Ovary (tissue), 10 donors: ENCODE measurements at places on chromosomes 11 and 22.

DNA sequence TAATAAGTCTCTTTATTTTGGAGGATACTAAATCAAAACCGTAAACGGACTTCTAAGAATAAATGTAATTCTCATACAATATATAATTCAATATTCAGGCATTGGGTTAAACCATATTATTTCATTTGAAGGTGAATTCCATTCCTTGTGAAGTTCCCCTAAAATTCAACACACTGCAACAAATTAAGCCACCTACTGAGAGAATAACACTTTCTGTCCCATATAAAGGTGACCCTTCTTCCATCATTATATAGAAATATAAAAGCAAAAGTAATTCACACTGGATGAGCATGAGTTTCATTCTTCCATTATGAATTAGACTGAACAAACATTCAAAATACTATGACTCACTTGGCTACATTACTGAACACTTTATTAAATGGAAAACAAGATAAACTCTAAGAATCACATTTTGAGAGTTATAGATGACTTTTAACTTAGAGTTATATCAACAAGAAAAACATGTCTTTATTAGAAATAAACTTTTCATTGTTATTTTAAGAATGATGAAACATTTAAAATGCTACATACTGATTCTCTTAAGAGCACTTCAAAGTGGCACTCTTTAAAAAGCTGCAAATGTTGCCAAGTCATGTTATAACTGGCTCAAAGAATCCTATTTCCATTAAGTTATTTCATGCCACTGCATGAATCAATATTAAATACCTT, 2.8 kb downstream of the SESN3 start:
- no peaks in the 10 kb centered on the region for H3K27me3 ChIP-seq
- peaks cover 3% of the 10 kb centered on the region for H3K4me1 ChIP-seq
- DNase-seq, result no peak
- H3K27ac ChIP-seq, result no peak overlapping the region
- H3K4me3 ChIP-seq, result no peak overlapping the region

DNA sequence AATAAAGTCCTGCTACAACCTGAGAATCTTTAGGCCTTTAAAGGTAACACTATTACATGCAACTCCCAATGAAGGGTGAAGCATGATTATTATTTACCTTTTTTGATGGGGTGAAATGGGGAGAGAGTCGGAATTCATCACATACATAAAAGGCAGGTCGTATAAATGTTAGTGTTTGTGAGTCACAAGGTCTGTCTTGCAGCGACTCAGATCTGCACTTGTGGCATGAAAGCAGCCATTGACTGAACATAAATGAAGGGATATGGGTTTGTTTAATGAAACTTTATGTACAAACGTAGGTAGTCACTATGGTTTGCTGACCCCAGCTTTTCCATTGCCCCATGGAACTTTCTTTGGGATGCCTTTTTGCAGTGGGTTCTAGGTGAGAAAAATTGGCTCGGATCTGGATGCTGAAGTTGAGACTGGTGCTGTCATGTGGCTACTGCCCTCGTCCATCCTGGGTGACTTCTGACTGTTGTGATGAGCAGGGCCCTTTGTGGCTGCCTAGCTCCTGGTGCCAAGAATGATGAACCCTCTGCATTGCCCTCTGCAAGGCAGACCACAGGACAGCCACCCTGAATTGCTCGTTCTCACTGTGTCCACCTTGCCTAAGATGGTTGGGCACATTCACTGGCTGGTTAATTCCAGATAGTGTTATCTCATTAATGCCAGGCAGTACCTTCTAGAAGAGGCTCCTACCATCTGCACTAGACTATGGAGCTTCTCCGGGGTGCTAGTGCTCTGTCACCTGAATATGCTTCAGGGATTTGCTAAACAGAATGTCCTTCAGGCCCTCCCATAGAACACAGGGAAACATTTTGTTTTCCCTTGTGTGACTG, 11.3 kb downstream of the GGTLC2 start:
- no peak for DNase-seq

- no peaks in the 10 kb centered on the region for H3K4me1 ChIP-seq
- no peak for DNase-seq
- H3K4me3 ChIP-seq, result peak overlapping the region; percentile 44
Observed at GRCh38 chr11:35523331-35523768, 2.1 kb downstream of the PAMR1 start.

- DNase-seq, result no peak
- peaks cover 3% of the 10 kb centered on the region for H3K4me1 ChIP-seq
- H3K27ac ChIP-seq, result no peak overlapping the region
- H3K4me3 ChIP-seq, result no peak overlapping the region
Observed at GRCh38 chr11:86274503-86274902, 27.5 kb upstream of the HIKESHI start.

- DNase-seq, result no peak
- H3K27ac ChIP-seq, result no peak overlapping the region
- no peak overlapping the region for H3K4me3 ChIP-seq
- no peaks in the 10 kb centered on the region for H3K36me3 ChIP-seq
- no peaks in the 10 kb centered on the region for H3K27me3 ChIP-seq
Observed at GRCh38 chr11:94513091-94513490, 830 bp downstream of the C11orf97 start.

DNA sequence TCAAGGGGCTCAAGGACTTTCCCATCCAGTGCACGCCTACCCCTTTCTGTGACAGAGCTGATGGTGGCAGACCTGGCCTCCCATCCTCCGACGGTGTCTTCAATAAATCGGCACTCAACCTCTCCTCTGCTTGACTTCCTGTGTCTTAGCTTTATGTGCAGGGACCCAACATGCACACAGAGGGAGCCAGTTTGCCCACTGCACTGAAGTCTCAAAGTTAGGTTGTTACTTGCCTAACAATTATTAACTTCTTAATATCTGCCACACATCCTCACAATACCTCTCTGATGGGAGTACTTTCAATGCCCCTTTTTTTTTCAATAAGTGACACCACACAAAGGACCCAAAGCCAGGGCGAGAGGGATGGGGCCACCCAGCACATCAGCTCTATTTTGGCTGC, 3.6 kb downstream of the IZUMO1R start:
- no peak overlapping the region for H3K27ac ChIP-seq

- no peaks in the 10 kb centered on the region for H3K36me3 ChIP-seq
- no peak within 1 kb of the TSS for H3K4me3 ChIP-seq
- peaks cover 12% of the 10 kb centered on the region for H3K4me1 ChIP-seq
- H3K27me3 ChIP-seq, result no peaks in the 10 kb centered on the region
- peak; percentile 29 for DNase-seq
Observed at GRCh38 chr11:61950035-61950547, at the start of gene BEST1. Gene BEST1 (plus strand): TSS chr11:61950351. CDS start chr11:61951807, 1,456 bp downstream.

- DNase-seq, result peak; percentile 86
- no peak overlapping the region for H3K27ac ChIP-seq
- no peaks in the 10 kb centered on the region for H3K36me3 ChIP-seq
Observed at GRCh38 chr22:29154364-29155048, 51.2 kb upstream of the EMID1 start.

- no peaks in the 10 kb centered on the region for H3K27me3 ChIP-seq
- no peaks in the 10 kb centered on the region for H3K4me1 ChIP-seq
- H3K4me3 ChIP-seq, result no peak overlapping the region
- H3K27ac ChIP-seq, result no peak overlapping the region
- H3K36me3 ChIP-seq, result no peaks in the 10 kb centered on the region
Observed at GRCh38 chr11:113178381-113179070, 135.9 kb upstream of the TTC12 start.

DNA sequence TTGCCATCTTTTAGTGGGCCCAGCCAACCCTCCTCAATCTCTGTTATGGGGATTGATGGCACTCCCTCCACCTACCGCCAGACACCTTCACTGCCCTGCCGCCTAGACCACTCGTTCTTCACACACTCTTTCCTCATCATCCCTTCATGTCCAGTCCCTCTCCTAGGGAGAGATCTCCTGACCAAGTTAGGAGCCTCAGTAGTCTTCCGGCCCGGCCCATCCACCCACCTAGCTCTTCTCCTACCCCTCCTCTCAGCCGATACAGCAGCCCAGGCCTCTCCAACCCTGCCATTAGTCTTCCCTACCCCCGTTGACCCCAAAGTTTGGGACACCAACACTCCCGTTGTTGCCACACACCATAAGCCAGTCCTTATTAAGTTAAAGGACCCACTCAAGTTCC, 11.0 kb upstream of the OR56A3 start:
- H3K27ac ChIP-seq, result no peak overlapping the region
- DNase-seq, result no peak

- peaks cover 1% of the 10 kb centered on the region for H3K4me1 ChIP-seq
- no peaks in the 10 kb centered on the region for H3K36me3 ChIP-seq
- H3K27ac ChIP-seq, result no peak overlapping the region
- H3K4me3 ChIP-seq, result no peak overlapping the region
- DNase-seq, result no peak
Observed at GRCh38 chr11:10640308-10640707, 53.2 kb downstream of the IRAG1 start.

DNA sequence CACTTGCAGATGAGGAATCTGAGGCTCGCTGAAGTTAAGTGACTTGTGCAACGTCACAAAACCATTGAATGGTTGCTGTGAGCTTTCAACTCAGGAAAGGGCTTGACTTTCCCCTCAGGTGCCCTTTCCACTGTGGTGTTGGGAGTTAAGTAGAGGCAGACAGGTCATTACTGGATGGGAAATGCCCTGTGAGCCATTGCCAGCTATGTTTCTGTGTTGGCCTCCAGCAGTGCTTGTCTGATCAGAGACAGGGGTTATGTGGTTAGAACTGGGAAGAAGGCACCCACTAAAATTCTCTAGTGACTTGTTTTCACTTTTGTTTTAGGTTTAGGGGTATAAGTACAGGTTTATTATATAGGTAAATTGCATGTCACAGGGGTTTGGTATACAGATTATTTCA, 96.6 kb downstream of the FDX1 start:
- no peak for DNase-seq
- no peaks in the 10 kb centered on the region for H3K27me3 ChIP-seq
- no peak overlapping the region for H3K27ac ChIP-seq
- peaks cover 5% of the 10 kb centered on the region for H3K4me1 ChIP-seq
- H3K4me3 ChIP-seq, result no peak overlapping the region
- H3K36me3 ChIP-seq, result no peaks in the 10 kb centered on the region

DNA sequence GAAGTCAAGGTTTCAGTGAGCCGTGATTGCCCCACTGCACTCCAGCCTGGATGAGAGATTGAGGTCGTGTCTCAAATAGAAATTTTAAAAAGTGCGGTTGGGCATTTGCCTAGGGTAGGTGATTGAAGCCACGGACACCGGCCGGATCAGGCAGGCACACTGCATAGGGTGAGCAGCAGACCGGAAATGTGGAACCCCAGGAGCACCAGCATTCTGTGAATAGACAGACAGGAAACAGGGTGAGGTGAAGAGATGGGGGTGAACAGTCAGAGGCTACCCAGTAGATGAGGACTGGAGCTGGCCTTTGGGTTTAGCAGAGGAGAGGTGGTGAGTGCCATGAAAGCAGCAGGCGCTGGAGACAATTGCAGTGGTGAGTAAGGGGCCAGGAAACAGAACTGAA, 43.5 kb downstream of the PPFIA1 start:
- no peak for DNase-seq
- H3K27me3 ChIP-seq, result no peaks in the 10 kb centered on the region
- peaks cover 1% of the 10 kb centered on the region for H3K4me1 ChIP-seq
- H3K36me3 ChIP-seq, result no peaks in the 10 kb centered on the region
- no peak overlapping the region for H3K4me3 ChIP-seq

DNA sequence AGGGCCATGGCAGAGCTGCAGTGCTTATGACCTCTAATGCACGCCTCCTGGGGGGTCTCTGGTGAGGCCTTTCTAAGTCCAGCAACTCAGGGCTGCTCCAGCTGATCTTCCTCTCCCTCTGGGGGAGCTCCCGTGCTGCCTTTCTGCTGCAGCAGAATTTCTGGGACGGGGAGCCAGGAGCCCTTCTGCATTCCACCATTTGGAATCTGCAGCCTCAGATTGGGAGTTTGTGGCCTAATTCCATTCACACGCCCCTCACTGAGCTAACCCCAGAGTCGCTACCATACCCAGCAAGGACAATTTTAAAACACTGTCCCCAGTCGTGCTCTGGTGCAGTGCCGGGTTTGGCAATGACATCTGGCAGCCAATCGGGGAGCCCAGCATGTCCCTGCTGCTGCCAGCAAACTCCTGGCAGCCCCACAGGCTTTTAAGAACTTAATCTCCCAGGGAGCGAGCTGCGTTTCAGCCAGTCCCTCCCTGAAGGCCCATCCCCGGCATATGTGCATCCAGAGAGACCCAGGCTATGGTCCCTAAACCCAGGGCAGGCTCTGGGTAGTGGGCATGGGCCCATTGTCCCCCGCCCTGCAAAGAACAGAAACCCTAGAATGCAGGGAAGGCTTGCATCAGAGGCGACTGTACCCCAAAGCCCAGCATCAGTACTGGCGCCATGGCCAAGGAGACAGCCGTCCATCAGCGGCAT, 4.7 kb downstream of the SHANK2 start:
- H3K36me3 ChIP-seq, result no peaks in the 10 kb centered on the region
- no peak overlapping the region for H3K4me3 ChIP-seq
- no peak overlapping the region for H3K27ac ChIP-seq
- no peak for DNase-seq

- no peak overlapping the region for H3K27ac ChIP-seq
- no peak for DNase-seq
- H3K27me3 ChIP-seq, result no peaks in the 10 kb centered on the region
- H3K36me3 ChIP-seq, result no peaks in the 10 kb centered on the region
Observed at GRCh38 chr22:46695346-46696228, 42.5 kb downstream of the CERK start.

DNA sequence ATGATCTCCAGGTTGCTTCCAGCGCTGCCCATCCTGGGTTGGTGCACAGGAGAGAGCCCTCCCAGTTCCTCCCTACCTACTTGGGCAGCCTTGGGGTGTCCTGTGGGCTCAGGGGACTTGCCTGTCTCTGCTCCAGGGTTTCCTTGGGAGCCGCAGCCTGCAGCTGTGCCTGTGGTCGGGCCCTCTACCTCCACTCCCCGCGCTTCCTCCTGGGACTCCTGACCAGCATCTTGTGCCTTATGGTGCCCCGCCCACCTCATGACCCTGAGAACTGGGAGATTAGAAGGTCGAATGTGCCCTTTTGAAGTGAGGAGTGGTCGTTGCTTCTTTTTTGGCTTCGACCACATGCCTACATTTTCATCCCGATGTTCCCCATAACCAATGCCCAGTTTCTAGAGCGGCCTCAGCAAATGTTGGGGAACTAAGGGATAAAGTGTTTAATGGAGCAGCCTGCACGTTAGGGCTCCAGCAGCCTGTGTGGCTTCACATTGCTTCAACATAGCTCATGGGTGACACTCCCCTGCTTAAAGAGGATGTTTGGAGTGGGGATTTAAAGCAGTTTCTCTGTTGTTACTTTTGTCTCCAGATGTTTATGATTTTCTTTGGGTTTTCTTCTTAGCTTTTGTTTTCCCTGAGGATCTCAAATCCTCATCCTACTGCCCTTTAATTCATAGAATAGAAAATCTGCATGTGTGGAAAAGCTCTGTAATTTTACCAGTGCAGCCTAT, 248.8 kb downstream of the TBC1D22A start:
- H3K4me1 ChIP-seq, result no peaks in the 10 kb centered on the region
- H3K27ac ChIP-seq, result no peak overlapping the region
- no peak for DNase-seq
- no peak overlapping the region for H3K4me3 ChIP-seq
- no peaks in the 10 kb centered on the region for H3K27me3 ChIP-seq

- H3K4me1 ChIP-seq, result no peaks in the 10 kb centered on the region
- no peaks in the 10 kb centered on the region for H3K27me3 ChIP-seq
- DNase-seq, result no peak
- H3K4me3 ChIP-seq, result no peak overlapping the region
- no peak overlapping the region for H3K27ac ChIP-seq
Observed at GRCh38 chr11:57511741-57512430, 3.6 kb downstream of the SLC43A1 start.

- H3K36me3 ChIP-seq, result no peaks in the 10 kb centered on the region
- H3K27me3 ChIP-seq, result no peaks in the 10 kb centered on the region
- H3K4me1 ChIP-seq, result peaks cover 5% of the 10 kb centered on the region
- no peak for DNase-seq
Observed at GRCh38 chr22:18087350-18087855, 9.6 kb downstream of the PEX26 start.

- no peaks in the 10 kb centered on the region for H3K36me3 ChIP-seq
- DNase-seq, result no peak
- H3K27me3 ChIP-seq, result no peaks in the 10 kb centered on the region
- H3K4me3 ChIP-seq, result no peak overlapping the region
- H3K27ac ChIP-seq, result no peak overlapping the region
Observed at GRCh38 chr11:37110385-37110784, 512.3 kb upstream of the RAG2 start.
